Suprapubic skin (tissue), 4 donors: ENCODE measurements at places on chromosomes 16 and 17.
A peak's percentile ranks its signal among the peaks of the same experiment; 100 is the strongest.

GRCh38 chr16:73159296-73159695 lies 111.4 kb upstream of the ZFHX3 start:
- no peak overlapping the region for H3K4me3 ChIP-seq
- H3K36me3 ChIP-seq: no peaks in the 10 kb centered on the region
- no peaks in the 10 kb centered on the region for H3K4me1 ChIP-seq
- no peaks in the 10 kb centered on the region for H3K27me3 ChIP-seq

GRCh38 chr17:6571452-6571781 lies 15.1 kb upstream of the PITPNM3 start:
- no peaks in the 10 kb centered on the region for H3K36me3 ChIP-seq
- H3K27me3 ChIP-seq: no peaks in the 10 kb centered on the region
- DNase-seq: no peak
- H3K4me3 ChIP-seq: no peak overlapping the region

GRCh38 chr16:66562409-66562808 lies 3.8 kb upstream of the CMTM1 start:
- H3K4me3 ChIP-seq: no peak overlapping the region
- H3K27me3 ChIP-seq: no peaks in the 10 kb centered on the region
- H3K4me1 ChIP-seq: no peaks in the 10 kb centered on the region
- no peak overlapping the region for H3K27ac ChIP-seq

- no peak overlapping the region for H3K27ac ChIP-seq
- H3K4me3 ChIP-seq: no peak overlapping the region
- no peaks in the 10 kb centered on the region for H3K27me3 ChIP-seq
- H3K4me1 ChIP-seq: peaks cover 30% of the 10 kb centered on the region
- DNase-seq: peak; percentile 74
Observed at GRCh38 chr17:2689411-2690164, 22.0 kb downstream of the CLUH start.

DNA sequence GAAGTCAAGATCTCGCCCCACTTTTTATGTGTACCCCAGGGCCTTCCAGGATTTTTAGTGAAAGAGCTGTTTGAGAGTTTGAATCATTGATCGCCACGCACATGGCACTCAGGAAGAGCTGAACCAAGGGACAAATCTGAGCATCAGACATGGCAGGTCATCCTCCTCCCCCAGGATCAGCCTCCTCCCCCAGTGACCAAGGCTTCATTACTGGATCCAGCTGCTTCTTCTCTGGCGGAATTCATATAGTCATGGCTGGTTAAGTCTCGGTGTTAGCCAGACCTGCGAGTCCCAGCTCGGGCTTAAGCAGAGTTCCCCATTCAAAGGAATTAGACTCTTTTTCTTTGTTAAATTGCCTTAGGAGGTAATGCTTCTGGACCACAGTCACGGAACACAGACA lies 32.5 kb downstream of the CDRT4 start:
- H3K27ac ChIP-seq: no peak overlapping the region
- H3K36me3 ChIP-seq: no peaks in the 10 kb centered on the region

DNA sequence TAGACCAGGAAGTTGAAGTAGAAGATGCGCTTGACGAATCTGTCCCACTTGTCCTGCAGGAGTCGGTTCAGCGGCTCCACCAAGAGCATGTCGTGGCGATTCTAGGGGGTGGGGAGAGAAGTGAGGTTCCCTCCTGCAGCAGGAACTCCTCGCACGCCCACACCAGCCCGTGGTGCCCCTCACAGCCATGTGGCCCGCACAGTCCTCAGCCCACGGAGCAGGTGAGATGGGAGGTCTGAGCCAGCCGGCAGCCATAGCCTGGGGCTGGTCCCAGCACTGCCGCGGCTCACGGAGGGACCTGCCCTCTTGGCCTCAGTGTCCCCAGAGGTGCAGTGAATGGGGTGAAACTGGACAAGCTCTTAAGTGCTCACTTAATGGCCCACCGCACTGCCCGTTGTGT lies 23.4 kb downstream of the TRPV1 start:
- H3K4me3 ChIP-seq: no peak overlapping the region
- no peaks in the 10 kb centered on the region for H3K27me3 ChIP-seq
- DNase-seq: no peak
- no peak overlapping the region for H3K27ac ChIP-seq

- H3K36me3 ChIP-seq: peaks cover 5% of the 10 kb centered on the region
- peaks cover 25% of the 10 kb centered on the region for H3K4me1 ChIP-seq
- no peak overlapping the region for H3K27ac ChIP-seq
- DNase-seq: no peak
Observed at GRCh38 chr17:17950806-17951205, 21.4 kb downstream of the TOM1L2 start.

DNA sequence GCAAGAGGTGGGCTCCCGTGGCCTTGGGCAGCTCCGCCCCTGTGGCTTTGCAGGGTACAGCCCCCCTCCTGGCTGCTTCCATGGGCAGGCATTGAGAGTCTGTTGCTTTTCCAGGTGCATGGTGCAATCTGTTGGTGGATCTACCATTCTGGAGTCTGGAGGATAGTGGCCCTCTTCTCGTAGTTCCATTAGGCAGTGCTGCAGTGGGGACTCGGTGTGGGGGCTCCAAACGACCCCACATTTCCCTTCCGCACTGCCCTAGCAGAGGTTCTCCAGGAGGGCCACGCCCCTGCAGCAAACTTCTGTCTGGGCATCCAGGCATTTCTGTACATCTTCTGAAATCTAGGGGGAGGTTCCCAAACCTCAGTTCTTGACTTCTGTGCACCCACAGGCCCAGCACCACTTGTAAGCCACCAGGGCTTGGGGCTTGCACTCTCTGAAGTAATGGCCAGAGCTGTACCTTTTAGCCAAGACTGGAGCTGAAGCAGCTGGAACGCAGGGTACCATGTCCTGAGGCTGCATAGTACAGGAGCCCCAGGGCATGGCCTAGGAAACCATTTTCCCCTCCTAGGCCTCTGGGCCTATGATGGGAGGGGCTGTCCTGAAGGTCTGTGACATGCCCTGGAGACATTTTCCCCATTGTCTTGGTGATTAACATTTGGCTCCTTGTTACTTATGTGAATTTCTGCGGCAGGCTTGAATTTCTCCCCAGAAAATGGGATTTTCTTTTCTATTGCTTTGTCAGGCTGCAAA lies 6.0 kb downstream of the PRKAR1A start:
- H3K36me3 ChIP-seq: peaks cover 41% of the 10 kb centered on the region
- DNase-seq: no peak
- H3K4me3 ChIP-seq: no peak overlapping the region
- no peak overlapping the region for H3K27ac ChIP-seq
- H3K4me1 ChIP-seq: peaks cover 27% of the 10 kb centered on the region

DNA sequence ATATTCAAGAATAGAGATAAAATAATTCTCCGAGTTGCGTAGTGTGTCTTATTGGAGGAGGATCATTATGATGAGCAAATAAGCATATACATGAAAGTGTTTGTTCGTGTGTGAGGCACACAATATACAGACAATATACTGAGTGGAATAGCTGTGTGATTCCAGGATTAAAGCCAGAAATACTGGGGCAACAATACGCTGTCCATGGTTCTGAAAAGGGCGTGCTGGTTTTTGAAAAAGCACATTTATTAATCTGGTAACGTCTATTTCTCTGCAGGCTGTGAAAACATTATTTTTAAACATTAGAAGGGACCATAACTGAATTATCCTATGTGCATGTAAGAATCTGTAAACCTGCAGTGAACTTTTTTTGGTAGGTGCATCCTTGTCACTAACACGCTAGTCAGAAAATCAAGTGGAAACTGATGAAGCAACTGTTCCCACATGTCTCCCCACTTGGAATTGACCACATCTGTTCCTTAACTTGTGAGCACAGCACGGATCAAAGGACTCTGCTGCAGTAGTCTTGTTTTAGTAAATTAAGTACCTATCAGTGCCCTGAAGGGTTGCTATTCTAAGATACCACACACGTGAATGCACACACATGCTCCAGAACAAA lies 346.0 kb downstream of the GRIN2A start:
- H3K36me3 ChIP-seq: no peaks in the 10 kb centered on the region
- no peaks in the 10 kb centered on the region for H3K4me1 ChIP-seq
- DNase-seq: no peak
- no peak overlapping the region for H3K27ac ChIP-seq
- H3K4me3 ChIP-seq: no peak overlapping the region

GRCh38 chr17:57915985-57916757 lies 39.0 kb downstream of the CUEDC1 start:
- H3K27me3 ChIP-seq: no peaks in the 10 kb centered on the region
- peak overlapping the region; percentile 54 for H3K27ac ChIP-seq
- DNase-seq: no peak
- H3K36me3 ChIP-seq: no peaks in the 10 kb centered on the region
- H3K4me1 ChIP-seq: peaks cover 83% of the 10 kb centered on the region

- H3K27ac ChIP-seq: peak overlapping the region; percentile 85
- no peaks in the 10 kb centered on the region for H3K36me3 ChIP-seq
- peaks cover 4% of the 10 kb centered on the region for H3K27me3 ChIP-seq
- peak overlapping the region; percentile 69 for H3K4me3 ChIP-seq
- peaks cover 74% of the 10 kb centered on the region for H3K4me1 ChIP-seq
Observed at GRCh38 chr17:48575673-48576478, 2.3 kb downstream of the HOXB4 start.

GRCh38 chr16:80274576-80275191 lies 266.1 kb upstream of the DYNLRB2 start:
- no peaks in the 10 kb centered on the region for H3K36me3 ChIP-seq
- DNase-seq: no peak
- H3K4me3 ChIP-seq: no peak overlapping the region
- H3K27me3 ChIP-seq: no peaks in the 10 kb centered on the region

GRCh38 chr17:4590981-4591453 lies 6.7 kb downstream of the SMTNL2 start:
- DNase-seq: no peak
- H3K27ac ChIP-seq: no peak overlapping the region
- no peak overlapping the region for H3K4me3 ChIP-seq
- no peaks in the 10 kb centered on the region for H3K27me3 ChIP-seq
- no peaks in the 10 kb centered on the region for H3K36me3 ChIP-seq
- no peaks in the 10 kb centered on the region for H3K4me1 ChIP-seq

DNA sequence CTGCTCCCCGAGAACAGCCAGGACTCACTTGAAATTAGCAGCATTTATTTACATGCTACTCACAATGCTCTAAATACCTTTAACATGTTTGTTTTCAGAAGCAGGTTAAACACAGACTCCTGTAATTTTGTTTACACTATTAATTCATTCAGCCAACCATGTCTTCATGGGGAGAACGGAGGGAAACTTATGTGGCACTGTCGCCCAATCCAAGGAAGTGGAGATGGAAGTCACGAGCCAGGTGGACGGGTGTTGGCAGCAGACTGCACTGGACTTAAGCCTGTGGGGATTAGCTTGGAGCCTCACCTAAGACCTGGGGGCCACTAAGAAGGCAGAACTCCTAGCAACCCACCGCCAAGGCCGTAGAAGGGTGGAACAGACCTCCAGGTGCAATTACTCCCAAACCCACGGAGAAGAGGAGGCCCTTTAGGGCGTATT lies 8.8 kb upstream of the GFAP start:
- H3K4me1 ChIP-seq: peaks cover 4% of the 10 kb centered on the region
- no peak overlapping the region for H3K27ac ChIP-seq
- peak; percentile 25 for DNase-seq
- no peaks in the 10 kb centered on the region for H3K36me3 ChIP-seq
- no peaks in the 10 kb centered on the region for H3K27me3 ChIP-seq

GRCh38 chr16:49441366-49441780 lies 67.8 kb downstream of the C16orf78 start:
- H3K27ac ChIP-seq: no peak overlapping the region
- peaks cover 9% of the 10 kb centered on the region for H3K4me1 ChIP-seq
- H3K36me3 ChIP-seq: no peaks in the 10 kb centered on the region
- DNase-seq: peak; percentile 64

- DNase-seq: no peak
- H3K4me1 ChIP-seq: peaks cover 16% of the 10 kb centered on the region
- no peak overlapping the region for H3K4me3 ChIP-seq
Observed at GRCh38 chr17:75937652-75938051, 3.2 kb downstream of the FBF1 start.

DNA sequence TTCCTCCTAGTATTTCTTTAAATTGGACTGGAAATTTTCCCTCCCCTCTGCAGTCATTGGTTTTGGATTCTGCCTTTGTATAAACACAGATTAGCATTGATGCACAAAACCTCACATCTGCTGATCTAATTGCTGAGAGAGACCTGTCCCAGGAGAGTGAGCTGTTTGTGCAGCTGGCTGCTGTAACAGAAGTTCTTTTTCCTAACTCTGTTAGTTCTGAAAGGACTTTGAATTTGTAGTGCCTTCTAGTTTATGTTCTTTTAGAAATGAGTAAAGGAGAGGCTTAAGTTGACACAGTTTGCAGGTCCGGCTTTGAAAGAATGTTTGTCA lies 45.2 kb upstream of the KPNB1 start:
- no peak overlapping the region for H3K4me3 ChIP-seq
- no peak overlapping the region for H3K27ac ChIP-seq
- DNase-seq: no peak
- peaks cover 83% of the 10 kb centered on the region for H3K36me3 ChIP-seq
- H3K27me3 ChIP-seq: no peaks in the 10 kb centered on the region

DNA sequence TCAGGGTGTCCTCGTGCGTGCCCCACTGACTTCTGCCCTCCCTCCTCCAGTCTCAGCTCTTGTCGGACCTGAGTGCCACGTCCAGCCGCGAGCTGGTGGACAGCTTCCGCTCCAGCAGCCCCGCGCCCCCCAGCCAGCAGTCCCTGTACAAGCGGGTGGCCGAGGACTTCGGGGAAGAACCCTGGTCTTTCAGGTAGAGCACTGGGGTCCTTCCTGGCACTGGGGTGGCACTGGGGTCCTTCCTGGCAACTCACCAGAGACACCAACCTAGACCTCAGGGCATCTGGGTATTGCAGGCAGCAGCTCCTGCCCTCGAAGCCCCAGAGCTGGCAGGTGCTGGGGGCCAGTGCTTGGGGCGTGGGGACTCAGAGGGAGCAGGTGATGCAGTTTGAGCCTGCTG lies 25.0 kb downstream of the SGSH start:
- no peak for DNase-seq
- peaks cover 4% of the 10 kb centered on the region for H3K36me3 ChIP-seq
- H3K4me1 ChIP-seq: peaks cover 26% of the 10 kb centered on the region

DNA sequence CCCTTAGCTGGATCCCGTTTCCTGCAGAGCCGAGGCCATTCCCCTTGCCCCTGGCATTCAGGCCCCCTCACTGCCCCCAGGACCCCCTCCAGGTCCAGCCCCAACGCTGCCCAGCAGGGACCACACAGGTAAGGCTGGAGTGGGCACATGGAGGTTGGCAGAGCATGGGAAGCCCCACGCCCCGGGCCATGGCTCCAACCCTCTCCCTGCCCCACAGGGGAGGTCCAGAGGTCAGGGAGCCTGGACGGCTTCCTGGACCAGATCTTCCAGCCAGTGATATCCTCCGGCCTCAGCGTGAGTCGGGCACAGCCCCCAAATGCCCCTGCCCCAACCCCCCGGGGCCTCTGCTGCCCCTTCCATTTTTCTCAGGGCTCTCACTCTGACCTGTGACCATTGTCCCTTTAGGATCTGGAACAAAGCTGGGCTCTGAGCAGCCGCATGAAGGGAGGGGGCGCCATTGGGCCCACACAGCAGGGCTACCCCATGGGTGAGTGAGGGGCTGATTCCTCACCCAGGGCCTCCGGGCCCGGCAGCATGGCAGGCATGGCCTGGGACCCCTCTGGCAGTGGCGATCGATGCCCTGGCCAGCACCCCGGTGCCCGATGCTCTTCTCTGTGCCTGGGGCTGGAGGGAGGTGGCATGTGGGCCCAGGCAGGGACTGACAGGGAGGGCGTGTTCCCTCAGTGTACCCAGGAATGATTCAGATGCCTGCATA lies 18.5 kb upstream of the SMIM5 start:
- H3K27me3 ChIP-seq: no peaks in the 10 kb centered on the region
- peaks cover 70% of the 10 kb centered on the region for H3K36me3 ChIP-seq
- no peak overlapping the region for H3K27ac ChIP-seq
- DNase-seq: no peak
